Spinal cord (tissue), 10 donors: ENCODE measurements at places on chromosomes 16 and 17.

GRCh38 chr17:17035920-17036523, 6.2 kb upstream of the MPRIP start:
- no peak for DNase-seq

GRCh38 chr16:69709456-69710084, 16.8 kb downstream of the NQO1 start:
- DNase-seq: peak; percentile 92

DNA sequence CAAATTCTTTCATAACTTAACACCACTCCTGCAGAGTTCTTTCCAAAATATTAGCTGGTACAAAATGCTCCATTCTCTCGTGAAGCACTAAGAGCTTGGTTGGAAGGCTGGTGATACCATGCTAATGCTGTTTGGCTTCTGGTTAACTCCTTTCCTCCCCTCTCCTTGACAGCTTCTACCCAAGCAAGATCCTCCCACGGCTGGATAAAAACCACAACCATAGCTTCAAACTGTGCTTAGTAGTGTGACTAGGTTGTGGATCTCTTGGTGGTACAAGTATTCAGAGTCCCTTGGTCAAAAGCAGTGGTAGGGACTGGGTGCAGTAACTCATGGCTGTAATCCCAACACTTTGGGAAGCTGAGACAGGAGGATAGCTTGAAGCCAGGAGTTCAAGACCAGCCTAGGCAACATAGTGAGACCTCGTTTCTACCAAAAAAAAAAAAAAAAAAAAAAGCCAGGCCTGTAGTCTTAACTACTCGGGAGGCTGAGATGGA, 2.3 kb downstream of the PHAF1 start:
- DNase-seq: no peak

DNA sequence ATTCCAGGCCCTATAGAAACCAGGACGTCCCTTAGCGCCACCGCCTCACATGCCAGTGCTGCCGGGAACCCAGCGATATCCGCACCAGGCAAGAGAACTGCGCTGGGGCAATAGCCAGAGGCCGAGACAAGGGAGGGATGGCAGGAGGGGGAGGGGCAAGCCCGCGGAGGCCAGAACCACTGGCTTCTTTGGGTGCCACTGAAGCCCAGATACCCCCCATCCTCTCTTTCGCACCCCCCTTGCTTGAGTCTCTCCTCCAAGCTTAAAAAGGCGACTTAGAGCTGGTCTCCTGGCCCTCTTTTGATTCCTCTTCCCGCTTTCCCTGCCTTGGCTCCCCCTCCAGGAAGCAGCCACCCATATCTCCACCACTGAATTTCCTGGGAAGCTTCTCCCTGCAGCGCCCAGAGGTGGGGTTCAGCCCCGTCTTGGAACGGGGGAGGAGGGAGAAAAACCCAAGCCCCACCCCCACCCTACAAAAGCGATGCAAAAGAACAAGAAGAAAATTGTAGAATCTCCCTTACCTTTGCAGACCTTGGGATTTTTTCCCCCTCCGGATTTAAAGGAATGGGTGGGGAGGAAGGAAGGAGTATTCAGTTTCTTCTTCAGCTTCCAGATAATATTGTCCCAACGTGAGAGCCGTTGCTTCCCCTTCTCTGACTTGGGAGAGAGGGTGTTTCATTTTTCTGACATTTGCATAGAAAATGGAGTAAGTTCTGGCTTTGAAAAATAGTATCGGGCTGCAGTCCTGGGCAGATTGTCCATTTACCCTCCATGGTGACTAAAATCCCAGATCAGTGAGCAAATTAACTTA, 622 bp downstream of the HOXB6 start:
- peak; percentile 89 for DNase-seq

- peak; percentile 37 for DNase-seq
These were observed 130.2 kb downstream of the ABCC6 start for GRCh38 chr16:16092925-16093627.

- DNase-seq: no peak
These were observed 142.7 kb upstream of the GNAO1 start for GRCh38 chr16:56048425-56049105.

- DNase-seq: no peak
These were observed 1.5 kb downstream of the NTN1 start for GRCh38 chr17:9022573-9023391.

GRCh38 chr17:7351665-7352502, at the start of gene KCTD11:
Gene KCTD11, plus strand, starts transcription at chr17:7352162.
- peak; percentile 75 for DNase-seq

DNA sequence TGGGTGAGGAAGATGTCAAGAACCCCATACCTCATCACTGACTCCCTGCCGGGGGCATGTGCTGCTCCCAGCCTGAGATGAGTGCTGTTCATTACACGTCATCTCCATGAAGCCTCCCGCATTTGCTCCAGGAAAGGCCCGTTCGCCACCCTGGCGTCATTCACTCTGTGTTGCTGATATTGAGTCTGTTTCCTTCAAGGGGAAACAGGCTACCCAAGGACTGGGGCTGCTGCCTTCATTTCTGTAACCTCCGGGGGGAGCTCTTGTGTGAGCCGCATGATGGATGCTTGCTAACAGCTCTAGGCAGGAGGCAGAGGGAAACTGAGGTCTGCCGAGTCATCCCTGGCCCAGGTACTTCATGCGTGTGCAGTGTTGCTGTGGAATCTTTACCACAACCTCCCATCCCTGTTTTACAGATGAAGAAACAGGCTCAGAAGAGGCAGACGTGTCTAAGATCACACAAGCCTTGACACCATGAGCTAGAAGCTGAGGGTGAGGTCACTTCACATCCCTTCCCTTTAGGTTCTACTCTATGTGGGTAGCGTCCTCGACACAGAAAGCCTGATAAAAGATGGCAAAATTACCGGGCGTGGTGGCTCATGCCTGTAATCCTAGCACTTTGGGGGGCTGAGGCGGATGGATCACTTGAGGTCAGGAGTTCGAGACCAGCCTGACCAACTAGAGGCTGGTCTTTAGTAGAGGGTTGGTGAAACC, 3.5 kb upstream of the ARMC5 start:
- DNase-seq: no peak

DNA sequence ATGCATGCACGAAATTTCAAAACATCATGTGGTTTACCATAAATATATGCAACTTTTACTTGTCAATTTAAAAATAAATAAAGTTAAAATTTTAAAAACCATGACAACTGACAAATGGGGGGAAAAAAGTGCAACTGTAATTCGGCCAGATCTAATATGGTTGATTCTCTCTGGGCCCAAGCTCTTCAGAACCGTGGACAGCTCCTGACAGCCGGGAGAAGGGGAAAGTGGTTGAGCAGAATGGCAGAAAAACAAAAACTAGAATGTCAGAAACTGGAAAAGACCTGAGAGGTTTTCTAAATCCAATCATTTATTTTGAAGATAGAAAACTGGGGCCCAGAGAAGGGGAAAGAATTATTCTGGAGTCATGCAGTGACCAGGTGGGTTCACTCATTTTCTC, 126.6 kb downstream of the TMEM132E start:
- DNase-seq: no peak

- peak; percentile 45 for DNase-seq
These were observed 73.6 kb downstream of the IL21R start for GRCh38 chr16:27475561-27475960.

DNA sequence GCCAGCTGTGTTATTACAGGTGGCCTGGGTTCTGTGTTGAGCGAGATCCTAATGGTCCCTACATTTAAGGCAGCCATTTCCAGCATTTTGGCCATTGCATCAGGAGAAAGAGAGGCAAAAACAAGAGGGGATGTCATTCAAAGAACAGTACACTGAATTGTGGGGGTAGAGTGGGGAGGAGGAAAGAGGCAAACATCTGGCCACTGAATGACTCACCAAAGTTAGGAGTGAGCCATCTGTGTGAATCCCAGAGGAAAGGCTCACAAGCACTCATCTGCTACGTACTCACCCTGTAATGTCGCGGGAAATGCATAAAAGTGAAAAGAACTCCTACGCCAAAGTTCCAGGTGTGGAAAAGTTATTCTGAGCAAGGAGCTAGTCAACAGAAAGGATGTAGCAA, 16.7 kb downstream of the KRABD2 start:
- peak; percentile 36 for DNase-seq

DNA sequence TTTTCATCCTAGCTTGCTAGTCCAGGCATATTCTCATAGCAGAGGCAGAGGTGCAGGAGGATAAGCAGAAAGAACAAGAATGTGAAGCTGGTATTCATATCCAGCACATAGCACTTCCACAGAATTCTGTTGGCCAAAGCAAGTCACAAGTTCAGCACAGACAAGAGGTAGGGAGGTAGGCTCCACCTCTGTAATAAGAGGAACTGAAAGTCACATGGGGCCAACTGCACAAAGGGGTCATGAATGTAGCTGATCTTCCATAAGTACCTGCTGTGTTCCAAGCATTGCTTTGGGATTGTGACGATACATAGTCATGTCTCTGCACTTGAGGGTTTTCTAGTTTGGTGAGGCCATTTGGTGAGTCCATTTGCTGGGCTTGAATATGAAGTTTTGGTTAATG, 110.8 kb upstream of the MPHOSPH6 start:
- no peak for DNase-seq

- DNase-seq: no peak
These were observed 215.1 kb downstream of the RBFOX1 start for GRCh38 chr16:7547736-7548135.

GRCh38 chr17:64158406-64158805, 28.5 kb upstream of the ERN1 start:
- no peak for DNase-seq

DNA sequence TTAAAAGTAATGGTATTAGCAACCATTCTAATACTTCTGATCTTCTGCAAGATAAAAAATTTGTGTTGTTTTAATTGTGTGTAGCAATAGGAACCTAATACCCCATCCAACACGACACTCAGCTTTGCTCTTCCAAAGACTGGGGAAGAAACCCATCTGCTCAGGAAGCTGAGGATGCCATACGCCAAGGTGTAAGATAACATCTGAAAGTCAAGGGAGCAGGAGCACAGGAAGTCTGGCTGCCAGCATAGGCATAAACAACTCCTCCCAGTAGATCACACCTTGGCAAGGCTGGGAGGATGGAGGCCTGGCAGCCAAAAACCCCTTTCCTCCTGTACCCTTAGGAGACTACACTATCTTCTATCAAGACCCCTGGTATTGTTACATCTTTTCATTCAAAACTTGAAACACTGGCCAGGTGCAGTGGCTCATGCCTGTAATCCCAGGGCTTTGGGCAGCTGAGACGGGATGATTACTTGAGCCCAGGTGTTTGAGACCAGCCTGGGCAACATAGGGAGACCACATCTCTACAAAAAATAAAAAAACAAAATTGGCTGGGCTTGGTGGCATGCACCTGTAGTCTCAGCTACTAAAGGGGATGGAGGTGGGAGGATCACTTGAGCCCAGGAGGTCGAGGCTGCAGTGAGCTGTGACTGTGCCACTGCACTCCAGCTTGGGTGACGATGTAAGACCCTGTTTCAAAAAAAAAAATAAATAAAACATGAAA, 5.7 kb upstream of the SPHK1 start:
- no peak for DNase-seq

DNA sequence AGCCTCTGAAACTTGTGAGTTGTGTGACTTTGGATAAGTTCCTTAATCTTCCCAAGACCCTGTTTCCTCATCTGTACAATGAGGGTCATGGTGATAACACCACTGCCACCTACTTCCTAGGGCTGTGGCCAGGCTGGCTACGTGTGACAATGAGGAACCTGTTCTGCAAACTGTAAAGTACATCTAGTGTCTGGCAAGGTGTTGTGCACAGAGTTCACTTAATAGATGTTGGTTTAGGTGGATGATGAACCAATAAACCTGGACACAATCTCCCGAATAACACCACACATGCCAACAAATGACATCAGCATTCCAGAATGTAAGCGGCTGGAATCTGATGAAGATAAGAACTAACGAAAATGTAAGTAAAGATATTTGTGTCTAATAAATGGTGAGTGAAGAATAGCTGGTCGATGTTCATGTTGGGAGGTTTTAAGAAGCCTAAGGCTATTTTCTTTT, 82.3 kb downstream of the MARCHF10 start:
- DNase-seq: no peak

DNA sequence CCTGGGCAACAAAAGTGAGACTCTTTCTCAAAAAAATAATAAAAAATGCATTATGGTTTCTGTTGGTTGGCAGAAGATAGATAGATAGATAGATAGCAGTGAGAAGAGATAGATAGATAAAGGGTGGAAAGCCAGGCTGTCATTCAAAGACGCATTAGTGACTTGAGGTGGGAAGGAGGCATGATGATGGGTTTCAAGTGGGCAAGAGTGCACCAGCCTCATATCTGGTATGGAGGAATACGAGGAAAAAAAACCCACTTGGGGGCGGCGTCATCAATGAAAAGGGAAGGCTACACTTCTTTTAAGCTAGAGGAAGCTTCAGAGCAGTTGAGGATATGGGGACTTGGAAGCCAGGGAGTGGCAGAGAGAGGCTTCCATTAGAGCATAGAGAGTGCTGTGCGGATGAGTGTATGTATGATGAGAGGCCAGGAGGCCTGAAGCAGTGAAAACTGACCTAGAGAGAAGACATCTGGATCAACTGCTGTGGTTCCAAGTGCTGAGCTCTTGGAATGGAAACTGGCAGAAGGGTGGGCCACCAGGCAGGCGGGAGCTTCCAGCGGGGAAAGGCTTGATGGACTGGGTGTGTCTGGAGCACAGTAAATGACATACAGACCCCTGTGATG, 31.8 kb downstream of the CEP95 start:
- no peak for DNase-seq

- no peak for DNase-seq
These were observed 1.3 kb downstream of the SLC16A11 start for GRCh38 chr17:7042501-7043181.

DNA sequence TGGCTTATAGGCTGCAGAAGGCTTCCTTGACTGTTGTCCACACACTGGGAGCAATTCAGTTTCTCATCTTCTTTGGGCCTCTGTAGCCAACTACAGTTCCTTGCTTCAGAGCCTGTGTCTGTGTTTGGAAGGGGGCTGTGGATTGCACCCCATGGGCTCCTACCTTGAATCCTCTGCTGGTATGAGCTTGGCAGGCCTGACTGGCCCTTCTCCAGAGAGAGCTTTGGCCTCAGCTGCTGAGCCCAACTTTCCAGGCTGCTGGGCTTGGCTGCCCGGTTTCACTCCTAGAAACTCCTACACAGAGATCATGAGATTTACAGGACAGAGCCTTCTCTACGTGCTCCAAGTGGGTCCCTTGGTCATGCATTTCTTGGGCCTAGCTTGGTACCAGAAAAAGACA, 354.4 kb downstream of the SNX29 start:
- no peak for DNase-seq

GRCh38 chr17:82917699-82918345, 78.0 kb upstream of the ZNF750 start:
- no peak for DNase-seq

DNA sequence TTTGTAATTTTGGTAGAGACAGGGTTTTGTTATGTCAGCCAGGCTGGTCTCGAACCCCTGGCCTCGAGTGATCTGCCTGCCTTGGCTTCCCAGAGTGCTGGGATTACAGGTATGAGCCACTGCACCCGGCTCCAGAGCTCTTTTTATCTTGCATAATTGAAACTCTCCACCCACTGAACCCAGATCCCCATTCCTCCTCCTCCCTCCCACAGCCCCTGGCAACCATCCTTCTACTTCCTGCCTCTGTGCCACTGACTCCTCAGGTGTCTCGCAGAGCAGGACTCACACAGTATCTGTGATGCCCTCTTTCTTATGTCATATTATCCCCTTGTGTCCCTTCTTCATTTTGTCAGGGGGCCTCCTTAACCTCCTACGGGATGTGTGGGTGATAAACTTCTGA, 340.7 kb downstream of the SLC39A11 start:
- no peak for DNase-seq

- DNase-seq: no peak
These were observed 4.6 kb downstream of the IL21R start for GRCh38 chr16:27406511-27407128.
